M059J (cell line): ENCODE measurements at places on chromosomes 6 and 20.

GRCh38 chr6:15184441-15184861 lies 61.4 kb upstream of the JARID2 start:
- no peak for DNase-seq

GRCh38 chr6:19562468-19562867 lies 274.7 kb upstream of the ID4 start:
- DNase-seq: no peak

- peak; percentile 40 for DNase-seq
Observed at GRCh38 chr6:66307490-66307889, 600.5 kb upstream of the EYS start.

- no peak for DNase-seq
Observed at GRCh38 chr6:166008441-166009369, 158.9 kb downstream of the TBXT start.

DNA sequence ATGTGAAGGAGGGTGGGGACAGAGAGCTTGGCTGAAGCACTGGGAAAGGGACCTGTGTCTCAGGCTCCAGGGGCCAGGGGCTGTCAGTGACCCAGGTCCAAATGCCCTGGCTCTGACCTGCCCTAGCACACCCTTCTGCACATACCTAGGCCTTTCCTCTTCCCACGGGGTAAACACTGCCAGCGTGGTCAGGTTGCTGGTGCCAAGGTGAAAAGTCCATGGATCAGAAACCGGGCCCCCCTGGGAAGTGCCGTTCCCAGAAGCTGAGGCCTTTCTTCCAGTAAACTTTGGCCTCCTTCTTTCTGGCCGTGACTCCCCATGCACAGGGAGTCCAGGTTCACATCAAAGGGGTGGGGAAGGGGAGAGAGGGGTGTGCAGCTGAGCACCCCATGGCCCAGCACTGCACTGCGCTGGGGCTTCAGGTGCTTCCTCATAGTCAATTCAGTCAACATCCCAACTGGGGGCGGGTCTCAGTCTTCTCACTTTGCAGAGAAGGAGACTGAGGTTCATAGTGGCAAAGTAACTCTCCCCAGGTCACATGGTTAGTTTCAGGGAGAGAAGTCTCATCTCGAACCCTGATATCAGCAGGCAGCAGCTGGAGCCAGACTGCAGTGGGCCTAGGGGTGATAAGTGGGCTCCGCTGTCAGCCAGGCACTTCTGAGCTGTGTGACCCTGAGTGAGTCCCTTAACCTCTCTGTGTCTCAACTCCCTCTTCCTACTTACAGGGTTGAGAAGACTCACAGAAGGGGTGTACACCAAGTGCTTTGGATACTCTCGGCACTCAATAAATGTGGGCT lies 17.0 kb downstream of the PCK1 start:
- no peak for DNase-seq

- DNase-seq: peak; percentile 29
Observed at GRCh38 chr6:119350952-119351372, 1.4 kb upstream of the MAN1A1 start.

GRCh38 chr6:14664621-14665315 lies 547.2 kb downstream of the CD83 start:
- DNase-seq: peak; percentile 95

DNA sequence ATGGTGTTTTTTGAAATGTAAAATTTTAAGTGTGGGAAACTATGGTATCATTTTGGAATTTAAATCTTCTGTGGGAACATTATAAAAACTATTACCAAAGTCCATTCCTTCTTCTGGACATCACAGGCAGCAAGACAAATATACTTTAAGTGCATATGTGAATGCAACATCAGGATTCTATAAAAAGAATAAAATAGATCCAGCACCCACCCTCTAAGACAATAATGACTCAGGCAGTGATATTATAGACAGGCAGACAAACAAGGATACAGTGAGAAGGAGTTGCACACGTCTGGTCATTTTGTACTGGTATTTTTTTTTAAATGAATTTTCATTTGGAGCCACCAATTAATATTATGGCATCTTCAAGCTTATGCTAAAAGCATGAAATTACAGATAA lies 21.1 kb upstream of the NEDD9 start:
- DNase-seq: no peak

DNA sequence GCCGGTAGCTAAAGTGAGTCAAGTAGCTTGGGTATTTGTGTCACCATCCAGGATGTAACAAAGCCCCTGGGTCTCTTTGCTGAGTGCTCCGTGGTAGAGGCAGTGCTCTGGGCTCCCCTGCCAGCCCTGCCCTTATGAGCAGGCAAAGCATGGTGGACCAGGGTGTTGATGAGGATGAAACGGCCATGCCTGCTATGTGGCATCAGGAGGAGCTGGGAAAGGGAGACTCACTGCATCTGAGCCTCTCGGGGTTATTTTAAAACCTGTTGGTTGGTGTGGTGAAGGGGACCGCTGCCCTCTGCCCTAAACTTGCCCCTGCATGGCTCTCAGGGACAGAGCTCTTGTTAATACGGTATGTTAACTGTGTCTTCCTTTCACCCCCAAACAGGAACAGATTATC lies 143.1 kb downstream of the DTNBP1 start:
- no peak for DNase-seq

DNA sequence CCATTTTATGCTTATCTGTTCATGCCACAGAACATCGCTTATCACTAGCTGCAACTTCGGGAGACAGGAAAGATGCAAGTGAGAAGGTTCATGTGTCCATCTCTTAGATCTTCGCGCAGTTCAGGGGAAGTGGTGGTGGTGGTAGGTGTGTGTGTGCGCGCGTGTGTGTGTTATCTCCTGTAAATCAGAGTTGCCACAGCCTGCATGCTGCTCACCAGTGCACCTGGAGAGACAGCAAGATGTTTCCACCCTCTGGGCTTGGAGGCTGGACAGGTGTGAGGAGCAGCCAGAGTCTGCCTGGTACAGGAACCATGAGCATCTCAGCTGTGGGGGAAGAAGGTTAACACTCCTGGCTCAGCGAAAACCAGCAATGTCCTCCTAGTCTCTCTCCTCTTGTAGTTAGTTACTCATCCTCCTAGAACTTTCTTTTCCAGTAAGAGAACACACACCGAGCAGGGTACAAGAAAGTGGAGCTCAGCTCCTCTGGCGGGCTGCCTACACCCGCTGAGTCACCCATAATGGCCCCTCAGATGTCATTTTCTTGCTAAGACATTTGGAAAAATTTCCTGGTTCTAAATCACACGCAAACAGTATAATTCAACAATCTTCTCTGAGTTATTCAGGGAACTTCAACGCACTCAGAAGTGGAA lies 5.1 kb upstream of the TUBB1 start:
- peak; percentile 92 for DNase-seq

- peak; percentile 12 for DNase-seq
Observed at GRCh38 chr6:80940571-80940970, 811.9 kb downstream of the TENT5A start.

DNA sequence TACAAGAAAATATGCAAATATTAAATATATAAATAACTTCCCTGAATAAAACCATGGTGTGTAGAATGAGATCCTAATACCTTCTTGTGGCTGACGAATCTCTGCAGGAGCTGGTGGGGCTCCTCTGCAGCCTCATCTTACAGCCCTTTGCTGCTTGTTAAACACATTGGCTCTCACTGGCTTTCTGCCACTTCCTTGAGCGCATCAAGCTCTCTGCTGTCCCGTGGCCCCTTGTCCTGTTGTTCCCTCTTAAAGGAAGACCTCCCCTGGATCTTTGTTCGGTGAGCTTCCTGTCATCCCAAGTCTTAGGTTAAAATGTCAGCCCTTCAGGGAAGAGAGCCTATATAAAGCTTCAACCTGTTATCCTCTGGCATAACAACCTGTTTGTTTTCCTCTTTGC lies 519.6 kb downstream of the DOK5 start:
- DNase-seq: peak; percentile 30

DNA sequence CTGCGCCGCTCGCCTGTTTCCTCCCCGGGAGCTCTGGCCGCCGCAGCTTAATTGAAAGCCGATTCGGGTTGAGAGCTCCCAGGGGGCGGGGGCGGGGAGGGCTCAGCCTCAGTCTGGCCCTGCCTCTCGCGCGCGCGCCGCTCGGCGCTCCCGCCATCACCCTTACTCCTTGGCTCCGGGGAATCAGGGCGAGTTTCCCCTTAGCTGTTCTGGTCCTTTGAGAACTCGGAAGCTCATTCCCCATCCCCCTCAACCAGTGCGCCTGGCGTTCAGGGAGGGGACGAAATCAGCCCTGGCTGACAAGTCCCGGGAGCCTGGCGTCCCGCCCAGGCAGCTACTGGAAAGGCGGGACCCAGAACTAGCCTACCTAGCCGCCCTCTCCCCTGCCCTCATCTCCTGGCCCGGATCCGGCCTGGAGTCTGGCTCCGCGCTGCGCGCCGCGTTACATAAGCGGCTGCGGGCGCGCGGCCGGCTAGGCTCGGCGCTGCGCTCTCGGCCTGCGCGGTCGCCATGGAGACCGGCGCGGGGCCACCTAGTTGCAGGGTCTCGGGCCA lies 2.8 kb downstream of the SLC12A5 start:
- peak; percentile 40 for DNase-seq

DNA sequence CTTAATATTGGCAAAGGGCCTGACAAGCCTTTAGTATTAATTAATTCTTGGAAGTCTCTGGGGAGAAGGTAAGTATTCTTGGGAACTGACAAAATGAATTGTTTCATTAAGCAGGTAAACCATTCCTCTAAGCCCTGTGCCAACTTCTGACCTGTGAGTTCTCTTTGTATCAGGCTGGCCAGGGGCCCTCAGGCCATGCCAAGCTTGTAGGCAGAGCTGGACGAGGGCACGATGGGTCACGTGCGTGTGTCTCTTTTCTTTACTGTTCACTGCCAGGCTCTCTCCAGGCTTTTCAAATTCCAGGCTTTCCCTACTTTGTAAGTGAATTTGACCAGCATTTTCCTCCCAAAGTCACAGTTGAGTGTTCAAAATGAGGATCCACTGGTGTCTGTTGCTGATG lies 112.4 kb downstream of the NRN1 start:
- no peak for DNase-seq

GRCh38 chr20:63167918-63168520 lies 47.9 kb downstream of the YTHDF1 start:
- DNase-seq: no peak
